Progenitor cell of endocrine pancreas (in vitro differentiated cells): ENCODE measurements at places on chromosomes 3 and 15. TPM values are rescaled to one million over a fixed set of nuclear protein-coding genes. Genes with fewer than 3 reads are reported as not detected.

DNA sequence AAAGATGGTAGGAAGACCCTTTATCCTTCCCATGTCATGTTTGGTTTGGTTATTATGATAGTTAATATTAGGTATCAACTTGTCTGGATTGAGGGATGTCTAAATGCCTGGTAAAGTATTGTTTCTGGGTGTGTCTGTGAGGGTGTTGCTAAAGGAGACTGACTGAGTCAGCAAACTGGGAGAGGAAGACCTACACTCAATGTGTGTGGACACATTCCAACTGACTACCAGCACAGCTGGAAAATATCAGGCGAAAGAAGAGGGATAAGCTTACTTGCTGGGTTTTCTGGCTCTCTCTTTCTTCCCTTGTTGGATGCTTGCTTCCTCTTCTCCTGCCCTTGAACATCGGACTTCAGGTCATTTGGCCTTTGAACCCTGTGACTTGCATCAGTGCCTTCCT, 1227.6 kb upstream of the EPHA6 start:
- no peak overlapping the region for H3K27ac ChIP-seq
- H3K4me3 ChIP-seq = no peak overlapping the region
- no peaks in the 10 kb centered on the region for H3K27me3 ChIP-seq
- no peaks in the 10 kb centered on the region for H3K36me3 ChIP-seq

DNA sequence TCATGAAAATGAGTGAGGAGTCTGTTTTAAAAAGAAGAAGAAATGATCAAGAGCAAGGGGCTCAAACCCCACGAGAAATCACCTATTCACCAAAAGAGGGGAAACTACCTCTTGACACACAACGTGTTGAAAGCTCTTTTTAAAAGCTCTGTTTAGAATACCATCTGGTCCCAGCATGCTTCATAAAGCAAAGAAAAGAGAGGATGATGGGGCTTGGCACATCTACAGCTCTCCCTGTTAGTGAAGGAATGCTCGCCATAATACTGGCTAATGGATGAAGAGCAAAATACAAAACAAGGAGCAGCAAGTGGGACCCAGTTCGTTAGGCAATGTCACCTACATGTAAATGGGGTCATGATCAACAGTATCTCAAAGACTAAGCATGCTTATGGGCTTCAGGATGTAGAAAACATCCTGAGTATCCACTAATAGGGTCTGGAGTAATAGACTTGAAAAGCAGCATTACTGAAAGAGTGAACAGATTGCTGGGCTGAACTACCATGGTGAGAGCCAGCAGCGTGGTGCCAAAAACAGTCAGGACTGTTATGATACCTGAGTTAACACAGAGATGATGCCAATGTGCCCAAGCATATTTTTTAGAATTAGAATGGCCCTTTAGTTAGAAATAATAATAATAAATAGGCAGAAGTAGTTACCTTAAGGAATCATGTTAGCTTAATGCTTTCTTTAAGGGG, 159.7 kb upstream of the POU1F1 start:
- H3K4me3 ChIP-seq = no peak overlapping the region
- DNase-seq = no peak
- peaks cover 3% of the 10 kb centered on the region for H3K4me1 ChIP-seq

GRCh38 chr3:159668990-159669476, 319.6 kb upstream of the IL12A start:
- no peak for DNase-seq
- H3K4me3 ChIP-seq = peak overlapping the region; percentile 47
- H3K4me1 ChIP-seq = peaks cover 26% of the 10 kb centered on the region
- no peak overlapping the region for H3K27ac ChIP-seq
- no peaks in the 10 kb centered on the region for H3K36me3 ChIP-seq

- H3K27me3 ChIP-seq = peaks cover 6% of the 10 kb centered on the region
- H3K36me3 ChIP-seq = no peaks in the 10 kb centered on the region
- DNase-seq = no peak
- H3K4me3 ChIP-seq = no peak overlapping the region
These were observed 152.4 kb downstream of the EBLN2 start for GRCh38 chr3:73213896-73214295.

DNA sequence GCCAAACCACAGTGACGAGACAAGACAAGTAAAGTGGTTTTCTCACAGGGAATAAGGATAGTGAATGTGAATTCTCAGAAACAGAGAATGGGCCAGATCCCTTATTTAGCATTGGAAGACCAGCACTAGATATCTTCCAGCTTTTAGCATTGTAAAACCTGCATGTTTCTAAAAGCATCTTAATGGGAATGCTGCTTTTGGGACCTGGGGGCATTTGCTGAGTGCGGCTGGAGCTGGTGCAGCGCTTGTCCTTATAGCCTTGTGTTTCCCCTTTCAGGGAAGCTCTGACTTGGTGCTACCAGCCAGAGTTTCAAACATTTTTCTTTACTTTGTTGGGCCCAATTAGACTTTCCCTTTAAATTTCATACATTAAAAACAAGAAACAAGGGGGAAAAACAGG, 52.9 kb downstream of the CLSTN2 start:
- no peak overlapping the region for H3K27ac ChIP-seq
- no peaks in the 10 kb centered on the region for H3K36me3 ChIP-seq
- DNase-seq = no peak

DNA sequence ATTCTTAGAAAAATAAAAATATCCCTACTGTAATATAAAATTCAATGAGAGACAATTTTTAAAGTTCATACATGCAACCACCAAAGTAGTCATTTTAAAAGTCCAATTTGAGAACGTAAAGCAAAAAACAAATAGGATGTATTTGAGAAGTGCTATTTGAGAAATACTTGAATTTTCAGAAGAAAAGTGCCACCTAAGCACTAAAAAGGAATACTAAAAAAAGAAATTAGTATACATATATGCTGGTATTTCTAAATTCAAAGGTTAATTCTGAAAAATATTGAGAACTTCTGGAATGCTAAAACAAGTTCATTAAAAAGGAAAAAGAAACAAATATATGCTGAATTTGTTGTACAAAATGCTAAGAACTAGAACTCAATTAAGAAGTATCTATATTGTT, 29.2 kb upstream of the ARRDC4 start:
- no peaks in the 10 kb centered on the region for H3K4me1 ChIP-seq
- H3K4me3 ChIP-seq = no peak overlapping the region
- H3K27me3 ChIP-seq = no peaks in the 10 kb centered on the region
- DNase-seq = no peak
- no peaks in the 10 kb centered on the region for H3K36me3 ChIP-seq
- H3K27ac ChIP-seq = no peak overlapping the region

DNA sequence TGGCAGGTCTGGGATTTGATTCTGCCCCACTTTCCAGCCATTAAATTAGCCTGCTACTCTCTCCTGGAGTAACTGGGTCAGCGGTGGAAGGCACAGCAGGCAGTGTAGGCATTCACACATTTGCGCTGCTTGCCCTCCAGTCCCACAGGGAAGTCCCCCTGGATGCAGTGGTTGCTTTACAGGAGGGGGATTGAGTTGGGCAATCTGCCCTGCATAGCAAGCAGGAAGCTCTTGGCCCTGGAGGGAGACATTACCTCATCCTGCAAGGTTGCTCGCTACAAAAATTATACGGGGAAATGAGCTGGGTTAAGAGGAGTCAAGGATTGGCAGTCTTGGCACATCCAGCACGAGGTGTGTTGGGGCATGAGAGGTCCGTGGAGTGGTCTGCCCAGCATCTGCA, 14.8 kb downstream of the MCM2 start:
- no peak for DNase-seq
- no peaks in the 10 kb centered on the region for H3K4me1 ChIP-seq
- peaks cover 32% of the 10 kb centered on the region for H3K36me3 ChIP-seq
- H3K27me3 ChIP-seq = no peaks in the 10 kb centered on the region

DNA sequence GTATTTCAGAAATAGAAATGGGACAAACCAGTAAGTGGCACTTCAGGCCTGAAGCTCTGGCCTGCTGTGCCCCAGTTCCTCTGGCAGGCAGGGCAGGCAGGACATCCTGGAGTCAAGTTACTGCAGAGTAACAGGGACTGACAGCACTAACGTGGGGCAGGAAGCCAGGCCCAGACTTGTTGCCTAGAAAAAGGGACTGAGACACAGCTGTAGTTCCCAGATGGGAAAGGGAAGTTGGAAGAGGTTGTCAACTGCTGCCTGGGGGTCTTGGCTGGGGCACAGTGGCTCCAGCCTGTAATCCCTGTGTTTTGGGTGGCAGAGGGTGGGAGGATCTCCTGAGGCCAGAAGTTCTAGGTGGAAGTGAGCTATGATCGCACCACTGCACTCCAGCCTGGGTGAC, 171.9 kb downstream of the FMN1 start:
- H3K27me3 ChIP-seq = no peaks in the 10 kb centered on the region
- no peak for DNase-seq

DNA sequence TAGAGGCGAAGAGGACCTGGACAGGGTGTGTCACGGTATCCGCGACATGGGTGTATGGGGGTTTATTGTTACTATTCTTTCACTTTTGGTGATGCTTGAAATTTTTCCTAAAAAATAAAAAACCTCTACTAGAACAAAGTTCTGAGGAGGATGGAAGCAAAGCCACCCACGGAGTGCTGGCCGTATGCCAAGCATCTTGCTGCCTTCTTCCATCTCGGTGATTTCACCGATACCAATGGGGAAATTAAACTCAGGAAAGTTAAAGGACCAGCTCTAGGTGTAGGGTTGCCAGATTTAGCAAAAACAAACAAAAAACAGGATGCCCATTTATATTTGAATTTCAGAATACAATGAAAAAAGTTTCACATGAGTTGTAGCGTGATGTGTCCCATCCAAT, 33.9 kb downstream of the SMAD6 start:
- H3K4me3 ChIP-seq = no peak overlapping the region
- H3K36me3 ChIP-seq = peaks cover 7% of the 10 kb centered on the region

DNA sequence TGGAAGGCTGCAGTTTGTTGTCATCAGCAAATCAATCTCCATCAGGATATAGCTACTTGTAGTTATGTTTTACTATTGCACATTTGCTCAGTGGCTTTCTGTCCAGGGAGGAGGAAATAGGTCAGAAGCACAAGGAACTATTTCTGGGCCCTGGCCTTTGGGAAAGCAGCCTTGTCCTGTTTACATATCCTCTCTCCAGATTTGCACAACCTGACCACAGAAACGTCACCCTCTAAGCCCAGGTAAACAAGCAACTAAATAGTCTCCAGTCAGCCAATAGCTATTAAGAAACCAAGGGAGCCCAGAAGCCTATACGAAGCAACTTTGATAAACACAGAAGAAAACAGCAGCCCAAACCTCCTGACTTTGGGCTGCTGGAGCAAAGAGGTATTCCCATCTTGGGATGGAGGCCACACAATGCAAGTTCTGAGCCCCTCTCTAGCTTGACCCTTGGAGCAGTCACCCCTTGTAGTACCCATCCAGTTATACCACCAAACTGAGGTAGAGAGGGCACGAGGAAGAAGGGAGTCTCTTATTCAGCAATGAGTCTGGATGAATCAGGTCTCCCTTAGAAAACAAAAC, 2.3 kb upstream of the FEM1B start:
- H3K27me3 ChIP-seq = no peaks in the 10 kb centered on the region
- peaks cover 55% of the 10 kb centered on the region for H3K4me1 ChIP-seq
- DNase-seq = no peak
- peaks cover 2% of the 10 kb centered on the region for H3K36me3 ChIP-seq

- peaks cover 15% of the 10 kb centered on the region for H3K4me1 ChIP-seq
- H3K27ac ChIP-seq = no peak overlapping the region
- H3K36me3 ChIP-seq = no peaks in the 10 kb centered on the region
These were observed 20.0 kb upstream of the TRIM71 start for GRCh38 chr3:32797776-32798175.

Gene SNURF
- 16.9 and 19.8 TPM in 2 replicates for total RNA-seq

Gene ADAMTS7
- total RNA-seq = 119 and 127 TPM in 2 replicates

Gene ZNF80
- not detected in 2 replicates for total RNA-seq
